Stimulated activated naive CD4-positive, alpha-beta T cell (primary cell): ENCODE measurements at places on chromosomes 1 and 21.

DNA sequence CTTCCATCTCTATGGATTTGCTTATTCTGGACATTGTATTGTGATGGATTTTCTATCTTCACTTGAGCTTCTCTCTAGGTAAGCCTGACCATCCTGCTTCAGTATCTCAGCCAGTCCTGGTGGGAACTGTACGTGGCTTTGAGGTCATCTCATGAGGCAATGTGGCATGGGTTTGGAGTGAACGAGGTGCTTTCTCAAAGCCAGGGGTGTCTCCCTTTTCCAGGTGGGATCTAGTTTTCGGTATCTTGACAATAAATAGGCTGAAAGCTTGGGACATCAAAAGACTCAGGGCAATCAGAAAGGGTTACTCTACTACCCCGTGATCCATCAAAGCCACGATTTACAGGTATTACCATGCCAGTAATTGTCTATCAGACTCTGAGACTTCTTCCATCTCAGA lies 40.8 kb downstream of the AZIN2 start:
- DNase-seq = no peak

DNA sequence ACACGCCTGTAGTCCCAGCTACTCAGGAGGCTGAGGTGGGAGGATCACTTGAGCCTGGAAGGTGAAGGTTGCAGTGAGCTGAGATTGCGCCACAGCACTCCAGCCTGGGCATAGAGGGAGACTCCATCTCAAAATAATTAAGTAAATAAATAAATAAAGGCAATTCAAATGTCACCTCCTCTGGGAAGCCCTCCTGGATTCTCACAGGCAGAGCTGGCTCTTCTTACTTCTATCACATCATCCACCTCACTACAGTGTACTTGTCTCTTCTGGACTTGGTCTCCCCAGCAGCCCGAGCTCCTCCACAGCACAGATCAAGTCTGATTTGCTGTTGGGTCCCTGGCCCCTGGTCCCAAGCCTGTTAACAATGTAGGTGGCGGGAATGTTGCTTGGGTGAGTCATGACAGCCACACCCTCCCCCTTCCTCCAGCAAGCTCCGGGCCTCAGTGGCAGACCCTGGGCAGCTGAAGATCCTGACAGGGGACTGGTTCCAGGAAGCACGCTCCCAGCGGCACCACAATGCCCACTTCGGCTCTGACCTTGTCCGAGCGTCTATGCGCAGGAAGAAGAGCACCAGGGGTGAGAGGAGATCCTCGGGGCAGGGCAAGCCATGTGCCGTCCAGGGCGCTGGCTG lies 5.3 kb downstream of the SYTL1 start:
- no peak for DNase-seq

- DNase-seq = no peak
Measured at GRCh38 chr1:247430434-247430833, 14.5 kb downstream of the NLRP3 start.

DNA sequence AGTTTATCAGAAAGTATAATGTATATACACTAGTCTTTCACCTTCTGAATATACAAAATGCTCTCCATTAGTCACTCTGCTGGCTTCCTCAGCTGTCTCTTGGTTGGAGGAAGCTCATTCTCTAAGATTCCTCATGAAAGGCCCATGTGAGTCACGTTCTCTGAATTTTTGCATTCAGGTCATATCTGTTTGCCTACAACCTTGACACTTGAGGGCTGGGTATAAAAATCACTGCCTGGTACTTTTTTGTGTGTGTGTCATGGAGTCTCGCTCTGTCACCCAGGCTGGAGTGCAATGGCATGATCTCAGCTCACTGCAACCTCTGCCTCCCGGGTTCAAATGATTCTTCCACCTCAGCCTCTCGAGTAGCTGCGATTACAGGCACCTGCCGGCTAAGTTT lies 2.8 kb upstream of the GALNT2 start:
- no peak for DNase-seq

DNA sequence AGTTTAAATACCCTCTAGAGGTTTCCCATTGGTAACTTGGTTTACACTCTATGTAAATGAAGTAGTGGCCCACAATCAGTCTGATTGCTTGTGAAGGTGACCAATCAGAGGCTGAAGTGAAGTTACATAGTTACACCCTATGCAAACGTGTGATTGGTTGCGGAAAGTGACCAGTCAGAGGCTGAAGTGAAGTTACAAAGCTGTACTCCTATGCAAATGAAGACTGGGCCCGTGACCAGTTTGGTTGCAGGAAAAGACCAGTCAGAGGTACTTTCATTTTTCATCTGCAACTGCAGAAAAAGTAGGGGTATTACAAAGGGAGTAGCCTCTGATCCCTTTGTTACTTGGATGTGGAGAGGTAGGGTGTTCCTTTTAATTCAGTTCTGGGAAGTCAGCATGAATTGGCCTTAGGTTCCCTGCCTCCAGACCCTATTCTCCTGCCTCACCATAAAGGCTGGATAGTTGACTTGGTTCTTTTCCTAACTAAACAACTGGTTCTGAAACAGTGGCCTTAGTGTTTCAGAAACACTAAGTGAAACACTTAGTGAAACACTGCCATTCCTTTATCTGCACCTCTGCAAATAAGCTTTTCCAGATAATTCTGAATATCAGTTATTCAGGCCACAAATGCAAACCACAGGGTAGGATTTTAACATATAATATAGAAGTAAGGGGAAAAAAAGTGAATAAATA lies 39.3 kb downstream of the MAGI3 start:
- no peak for DNase-seq

GRCh38 chr1:168520052-168520751 lies 23.6 kb downstream of the XCL2 start:
- peak; percentile 10 for DNase-seq

GRCh38 chr1:23593042-23593521 lies 33.8 kb upstream of the ID3 start:
- no peak for DNase-seq

DNA sequence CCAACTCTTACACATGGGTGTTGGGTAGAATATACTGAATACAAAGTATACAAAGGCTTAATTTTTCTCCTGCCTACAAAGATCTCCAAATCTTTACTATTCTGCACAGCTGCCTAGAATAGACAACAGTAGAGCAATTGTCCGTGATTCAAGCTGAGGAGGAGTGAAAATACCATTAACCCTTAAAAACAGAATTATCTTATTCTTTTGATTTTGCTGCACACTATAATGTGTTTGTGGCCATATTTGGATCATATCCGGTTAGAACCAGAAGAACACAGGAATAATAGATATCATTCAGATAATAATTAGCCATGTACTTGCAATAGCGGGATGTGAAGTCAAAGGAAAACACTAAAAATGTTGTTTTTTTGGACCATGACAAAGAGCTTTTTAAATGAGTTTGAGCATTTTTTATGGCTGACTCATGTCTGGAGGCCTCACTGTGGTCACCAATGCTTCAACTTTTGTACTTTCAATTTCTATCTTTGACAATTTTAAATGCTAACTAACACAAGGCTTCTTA lies 197.6 kb upstream of the FOXD3 start:
- DNase-seq = no peak

GRCh38 chr21:42455196-42455595 lies 40.8 kb downstream of the RSPH1 start:
- DNase-seq = no peak

- no peak for DNase-seq
Measured at GRCh38 chr1:235325139-235325538, 2.8 kb downstream of the ARID4B start.

GRCh38 chr1:21927533-21928237 lies 9.4 kb downstream of the HSPG2 start:
- no peak for DNase-seq

DNA sequence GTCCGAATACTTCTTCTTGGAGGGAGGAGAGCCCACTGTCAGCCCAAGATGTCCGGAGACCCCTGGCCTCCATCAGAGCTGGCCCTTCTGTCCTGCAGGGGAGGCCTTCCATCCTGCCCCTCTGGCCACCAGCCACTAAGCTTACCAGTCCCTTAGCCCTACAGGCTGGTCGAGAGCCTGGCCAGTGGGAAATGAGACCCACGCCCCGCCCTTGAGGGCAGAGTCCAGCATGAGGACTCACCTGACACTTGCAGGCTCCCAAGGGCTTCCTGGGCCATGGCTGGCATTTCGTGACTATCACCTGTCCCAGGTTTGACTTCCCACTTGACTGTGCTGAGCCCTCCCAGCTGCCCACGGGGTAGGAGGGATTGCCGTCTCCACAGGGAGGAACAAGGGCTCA lies 361.8 kb upstream of the VAMP3 start:
- no peak for DNase-seq

DNA sequence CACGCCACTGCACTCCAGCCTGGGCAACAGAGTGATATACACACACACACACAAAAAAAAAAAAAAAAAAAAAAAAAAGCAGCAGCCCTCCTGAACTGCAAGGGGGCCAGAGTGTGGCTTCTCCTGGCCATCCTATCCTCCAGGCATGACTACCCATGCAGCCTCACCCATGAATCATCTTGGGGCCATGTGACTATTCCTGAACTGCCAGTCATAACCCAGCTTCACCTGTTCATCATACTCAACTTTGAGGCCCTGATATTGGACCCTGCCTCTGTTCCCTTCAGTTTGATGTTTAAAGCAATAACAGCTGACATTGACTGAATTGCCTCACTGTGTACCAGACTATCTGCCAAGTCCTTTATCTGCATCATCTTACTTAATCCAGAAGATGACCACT lies 2.8 kb upstream of the HPCAL4 start:
- DNase-seq = no peak

DNA sequence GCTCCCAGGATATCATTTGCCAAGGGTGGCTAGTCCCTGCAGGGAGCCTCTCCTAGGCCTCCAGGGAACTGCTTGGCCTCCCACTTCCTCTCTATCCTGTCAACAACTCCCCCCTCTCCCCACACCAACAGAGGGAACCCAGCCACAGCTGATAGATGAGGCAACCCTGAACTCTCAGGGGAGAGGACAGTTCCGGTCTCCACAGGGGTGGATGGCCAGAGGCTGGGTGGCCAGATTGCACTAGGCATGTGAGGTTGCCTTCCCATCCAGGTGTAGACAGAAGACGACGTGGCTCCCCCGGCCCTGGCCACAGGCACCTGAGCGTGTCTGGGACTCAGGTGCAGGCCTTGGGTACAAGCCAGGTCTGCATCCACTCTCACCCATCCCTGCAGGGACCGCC lies 53.3 kb downstream of the TOR1AIP2 start:
- DNase-seq = no peak

DNA sequence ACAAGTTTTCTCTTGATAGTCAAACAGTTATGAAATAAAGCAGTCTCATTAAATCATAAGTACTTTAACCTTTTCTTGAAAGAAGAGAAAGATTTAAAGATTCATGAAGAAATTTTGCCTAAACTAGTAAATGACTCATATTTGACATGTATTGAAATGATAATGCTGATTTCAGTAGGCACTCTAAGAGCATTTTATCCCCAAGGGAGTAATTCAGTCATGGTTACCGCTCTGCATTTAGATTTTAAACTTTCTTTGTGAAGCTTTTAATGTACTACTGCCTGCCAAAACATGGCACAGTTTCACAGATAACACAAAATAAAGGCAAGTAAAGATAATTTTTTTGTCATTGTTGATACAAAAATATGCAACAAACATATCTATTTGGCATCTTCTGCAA lies 6.8 kb downstream of the USH2A start:
- DNase-seq = no peak

- no peak for DNase-seq
Measured at GRCh38 chr21:40143822-40144525, 276.7 kb downstream of the PCP4 start.

DNA sequence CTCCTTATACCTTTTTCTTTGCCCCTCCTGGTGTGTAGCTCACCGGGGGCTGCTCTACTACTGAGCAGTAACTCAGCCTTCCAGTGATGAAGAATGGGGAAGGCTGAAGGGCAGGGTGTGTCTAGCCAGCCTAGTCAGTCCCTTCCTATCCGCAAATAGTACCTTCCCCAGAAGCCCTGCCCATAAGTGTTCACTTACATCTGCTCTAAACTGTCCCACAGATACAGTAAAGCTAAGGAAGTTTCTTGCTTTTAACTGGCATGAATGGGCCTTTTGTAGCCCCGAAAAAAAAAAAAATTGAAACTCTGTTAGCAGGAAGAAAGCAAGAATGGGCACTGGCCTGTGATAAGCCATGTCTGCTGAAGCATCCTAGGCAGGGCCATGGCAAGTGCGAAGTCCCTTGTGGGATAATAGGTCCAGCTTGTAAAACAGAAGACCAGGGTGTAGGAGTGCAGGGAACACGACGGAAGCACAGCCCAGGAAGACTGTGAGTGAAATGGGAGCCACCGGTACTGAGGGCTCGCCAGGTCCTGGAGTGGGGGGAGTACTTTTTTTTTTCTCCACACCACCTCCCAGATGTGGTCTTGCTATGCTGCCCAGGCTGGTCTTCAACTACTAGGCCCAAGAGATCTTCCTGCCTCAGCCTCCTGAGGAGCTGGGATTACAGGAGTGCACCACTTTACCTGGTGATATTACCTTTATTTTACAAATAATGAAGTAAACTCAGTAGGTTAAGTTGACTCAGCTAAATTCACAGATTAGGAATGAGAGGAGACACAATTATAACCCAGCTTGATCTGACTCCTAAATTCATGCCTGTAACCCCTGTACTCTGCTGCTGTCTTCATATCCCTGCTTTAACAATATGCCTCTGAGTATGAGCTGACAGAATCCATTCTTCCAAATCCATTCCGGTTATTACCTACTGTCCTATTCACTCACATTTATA lies 347.5 kb downstream of the SMYD3 start:
- DNase-seq = no peak

- DNase-seq = peak; percentile 39
Measured at GRCh38 chr1:2311184-2312032, 79.9 kb downstream of the MORN1 start.

GRCh38 chr1:179083533-179083932 lies 1.7 kb downstream of the TOR3A start:
- DNase-seq = no peak

DNA sequence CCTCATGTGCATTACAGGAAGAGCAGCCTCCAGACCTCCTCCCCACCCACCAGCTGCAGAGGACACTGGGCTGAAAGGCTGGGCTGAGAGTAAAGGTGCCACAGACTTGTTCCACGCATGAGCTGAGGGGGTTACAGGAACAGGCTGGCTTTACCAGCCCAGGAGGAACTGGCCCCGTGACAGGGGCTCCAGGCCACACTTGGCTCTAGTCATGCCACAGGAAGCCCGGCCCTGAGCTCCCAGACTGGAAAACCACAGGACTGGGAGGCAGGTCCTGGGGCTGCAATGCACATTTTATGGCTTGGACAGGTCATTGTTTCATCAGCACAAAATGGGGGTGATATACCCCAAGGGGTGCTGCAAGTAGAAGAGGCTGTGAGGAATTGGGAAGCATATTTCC lies 35.6 kb downstream of the GPA33 start:
- DNase-seq = no peak

DNA sequence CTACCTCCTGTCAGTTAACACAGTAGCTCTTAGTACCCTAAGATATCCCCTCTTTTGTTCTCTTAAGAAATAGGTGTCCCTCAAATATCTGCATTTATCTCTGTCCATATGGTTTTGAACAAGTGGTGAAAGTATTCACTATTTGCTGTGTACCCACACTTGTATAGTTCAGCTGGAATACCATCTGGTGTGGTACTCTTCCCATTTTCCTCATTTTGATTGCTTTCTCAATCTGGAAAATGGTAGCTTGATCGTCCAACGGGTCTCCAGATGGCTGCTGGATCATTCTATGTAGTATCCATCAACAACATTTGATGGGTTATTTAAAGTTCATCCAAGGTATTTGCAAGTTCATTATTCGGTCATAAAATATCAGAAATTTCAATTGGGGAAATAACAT lies 100.3 kb upstream of the DPYD start:
- no peak for DNase-seq

- DNase-seq = no peak
Measured at GRCh38 chr1:196550731-196551130, 57.5 kb downstream of the KCNT2 start.

- DNase-seq = no peak
Measured at GRCh38 chr21:14452727-14453241, 69.8 kb upstream of the HSPA13 start.

- no peak for DNase-seq
Measured at GRCh38 chr1:180155182-180155682, 563 bp downstream of the QSOX1 start.
